CD4-positive, alpha-beta T cell treated with Interleukin-21 for 1 hour (primary cell): ENCODE measurements at places on chromosomes 16 and 17.
A peak's percentile ranks its signal among the peaks of the same experiment; 100 is the strongest.

GRCh38 chr17:59753522-59754467 lies 46.3 kb downstream of the VMP1 start:
- DNase-seq = peak; percentile 88

GRCh38 chr17:1188812-1189504 lies 9.2 kb upstream of the ABR start:
- no peak for DNase-seq

- DNase-seq = peak; percentile 9
Observed at GRCh38 chr17:79814974-79815835, 18.3 kb upstream of the CBX8 start.

DNA sequence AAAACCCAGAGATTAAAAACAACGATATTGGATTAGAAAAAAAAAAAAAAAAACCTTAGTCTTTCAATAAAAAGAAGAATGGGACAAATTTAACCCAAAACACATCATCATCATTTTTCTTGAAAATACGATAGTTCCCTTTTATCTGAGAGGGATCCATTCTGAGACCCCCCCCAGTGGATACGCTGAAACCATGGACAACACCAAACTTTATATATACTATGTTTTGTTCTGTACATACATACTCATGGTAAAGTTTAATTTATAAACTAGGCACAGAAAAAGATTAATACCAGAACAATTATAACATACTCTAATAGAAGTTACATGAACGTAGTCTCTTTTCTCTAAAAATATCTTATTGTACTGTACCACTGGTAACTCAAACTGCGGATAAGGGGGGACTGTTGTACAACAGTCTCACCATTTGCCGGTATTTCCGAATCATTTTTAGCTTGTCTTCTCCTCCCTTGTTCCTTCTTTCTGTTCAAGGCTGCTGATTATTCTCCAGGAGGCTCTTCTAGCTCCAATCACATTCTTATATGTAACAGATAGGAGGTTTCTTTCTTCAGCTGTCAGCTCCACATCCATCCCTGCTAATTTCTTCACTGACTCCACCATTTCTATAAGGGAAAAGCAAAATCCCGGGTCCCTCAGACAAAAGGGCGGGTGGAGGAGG lies 37.0 kb downstream of the RNF135 start:
- DNase-seq = no peak

DNA sequence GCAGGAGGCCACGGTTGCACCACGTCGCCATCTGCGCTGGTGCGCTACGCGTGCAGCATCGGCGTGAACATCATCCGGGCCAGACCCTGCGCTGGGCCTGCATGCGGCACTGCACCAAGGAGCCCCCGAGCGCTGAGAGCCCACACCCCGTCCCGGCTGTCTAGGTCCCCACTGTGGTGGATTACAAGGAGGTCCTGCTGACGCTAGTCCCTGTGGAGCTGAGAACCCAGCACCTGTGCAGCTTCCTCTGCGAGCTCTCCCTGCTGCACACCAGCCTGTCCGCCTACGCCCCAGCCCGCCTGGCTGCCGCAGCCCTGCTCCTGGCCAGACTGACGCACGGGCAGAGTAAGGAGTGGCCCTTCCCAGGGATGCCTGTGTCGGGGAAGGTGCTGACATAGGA lies 10.8 kb upstream of the TEDC2 start:
- DNase-seq = no peak

- no peak for DNase-seq
Observed at GRCh38 chr17:28849281-28849680, 5.5 kb upstream of the ERAL1 start.

- no peak for DNase-seq
Observed at GRCh38 chr16:11557801-11558200, 28.9 kb downstream of the LITAF start.

- peak; percentile 61 for DNase-seq
Observed at GRCh38 chr17:63434951-63435571, 11.0 kb downstream of the CYB561 start.

- no peak for DNase-seq
Observed at GRCh38 chr16:87704754-87705353, 60.9 kb downstream of the KLHDC4 start.

DNA sequence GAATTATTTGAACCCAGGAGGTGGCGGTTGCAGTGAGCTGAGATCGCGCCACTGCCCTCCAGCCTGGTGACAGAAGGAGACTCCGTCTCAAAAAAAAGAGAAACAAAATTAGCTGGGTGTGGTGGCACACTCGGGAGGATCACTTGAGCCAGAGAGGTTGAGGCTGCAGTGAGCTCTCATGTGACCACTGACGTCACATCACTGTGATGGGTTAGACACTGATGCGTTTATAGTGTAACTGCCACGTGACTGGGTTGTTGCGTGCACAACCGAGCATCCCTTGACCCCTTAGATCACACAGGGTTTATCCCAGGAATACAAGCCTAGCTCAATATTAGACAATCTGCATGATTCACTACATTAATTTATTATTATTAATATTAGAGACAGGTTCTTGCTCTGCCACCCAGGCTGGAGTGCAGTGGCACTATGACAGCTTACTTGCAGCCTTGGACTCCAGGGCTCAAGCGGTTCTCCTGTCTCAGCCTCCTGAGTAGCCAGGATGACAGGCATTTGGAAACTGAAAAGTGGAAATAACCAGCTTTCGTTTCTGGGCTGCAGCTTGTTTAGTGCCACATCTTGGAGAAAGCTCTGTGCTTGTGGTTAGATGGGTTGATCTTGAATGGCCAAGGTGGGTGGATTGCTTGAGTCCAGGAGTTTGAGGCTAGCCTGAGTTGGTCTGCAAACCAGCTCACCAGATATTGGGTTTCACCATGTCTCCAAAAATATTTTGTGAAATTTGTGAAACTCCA lies 26.4 kb upstream of the ABR start:
- DNase-seq = no peak

DNA sequence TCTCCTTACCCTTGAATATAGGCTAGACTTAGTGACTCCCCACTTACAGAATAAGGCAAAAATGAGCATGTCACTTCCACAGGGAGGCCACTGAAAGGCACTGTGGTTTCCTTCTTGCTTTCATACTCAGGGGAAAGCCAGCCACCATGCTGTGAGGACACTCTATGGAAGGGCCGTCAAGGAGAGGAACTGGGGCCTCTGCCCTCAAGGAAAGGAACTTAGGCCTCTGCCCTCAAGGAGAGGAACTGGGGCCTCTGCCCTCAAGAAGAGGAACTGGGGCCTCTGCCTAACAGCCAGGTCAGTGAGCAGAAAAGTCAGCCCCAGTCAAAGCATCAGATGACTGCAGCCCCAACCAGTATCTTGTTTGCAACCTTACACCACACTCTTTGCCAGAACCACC lies 30.1 kb downstream of the VPS35 start:
- peak; percentile 30 for DNase-seq

DNA sequence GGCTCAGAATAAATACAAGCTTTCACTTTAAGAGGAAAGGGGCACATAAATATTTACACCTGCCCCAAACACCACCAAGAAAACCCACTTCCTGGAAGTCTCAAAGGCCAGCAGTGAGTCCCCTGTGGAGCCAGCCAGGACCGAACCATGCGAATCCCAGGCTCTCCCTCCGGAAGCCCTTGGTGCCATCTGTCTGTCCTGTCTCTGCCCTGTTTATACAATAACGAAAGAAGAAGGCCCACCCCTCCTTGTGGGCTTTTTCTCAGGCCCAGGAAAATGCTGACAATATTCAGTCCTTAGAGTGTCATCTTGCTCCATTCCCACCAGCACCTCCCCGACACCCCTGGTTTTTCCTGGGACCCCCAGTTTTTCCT lies 3.6 kb upstream of the SLC6A4 start:
- no peak for DNase-seq

DNA sequence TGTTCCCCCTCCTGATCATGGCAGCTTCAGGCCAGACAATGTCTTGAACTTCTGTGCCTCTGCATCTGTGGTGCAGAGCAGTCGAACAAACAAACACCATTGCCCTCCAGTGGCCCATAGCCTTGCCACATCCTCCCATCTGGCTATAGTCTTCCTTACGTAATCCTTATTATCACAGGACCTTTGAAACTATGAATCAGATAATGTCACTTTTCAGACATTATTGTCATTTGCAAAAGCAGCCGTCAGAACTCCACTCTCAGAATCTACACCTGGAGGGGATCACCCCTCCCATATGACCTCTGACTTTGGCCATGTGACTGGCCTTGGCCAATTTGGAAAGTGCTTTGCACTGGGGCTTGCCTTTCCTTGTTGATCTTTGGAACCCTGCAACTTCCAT lies 387.3 kb downstream of the MAF start:
- no peak for DNase-seq

DNA sequence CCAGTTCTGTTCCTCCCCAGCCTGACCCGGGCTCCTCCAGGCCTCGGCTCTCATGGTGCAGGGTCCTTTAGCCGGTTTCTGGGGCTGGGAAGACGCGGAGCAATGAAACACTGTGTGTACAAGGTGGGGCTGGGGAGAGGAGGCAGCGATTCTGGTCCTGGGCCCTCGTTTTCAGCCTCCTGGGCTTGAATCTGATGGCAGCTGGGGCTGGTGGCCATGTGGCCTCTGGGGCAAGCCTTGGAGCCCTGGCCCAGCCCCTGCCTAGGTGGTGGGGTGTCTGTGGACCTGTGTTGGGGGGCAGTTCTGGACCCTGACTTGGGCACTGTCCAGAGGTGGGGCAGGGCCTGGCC lies 4.1 kb downstream of the FOXJ1 start:
- DNase-seq = no peak

DNA sequence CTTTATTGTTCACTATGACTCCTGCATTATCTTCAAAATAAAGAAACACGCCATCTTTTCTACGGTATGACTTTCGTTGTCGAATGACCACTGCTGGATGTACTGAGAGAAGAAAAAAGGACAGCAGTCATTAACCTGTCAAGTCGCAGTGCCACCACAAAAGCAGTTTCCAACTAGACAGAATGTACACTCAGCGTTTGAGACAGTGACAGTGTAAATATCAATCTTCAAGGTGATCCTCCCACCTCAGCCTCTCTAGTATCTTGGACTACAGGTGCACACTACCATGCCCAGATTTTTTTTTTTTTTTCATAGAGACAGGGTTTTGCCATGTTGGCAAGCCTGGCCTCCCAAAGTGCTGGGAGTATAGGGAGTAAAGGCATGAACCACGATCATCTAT lies 3.1 kb downstream of the RPL23 start:
- DNase-seq = no peak

DNA sequence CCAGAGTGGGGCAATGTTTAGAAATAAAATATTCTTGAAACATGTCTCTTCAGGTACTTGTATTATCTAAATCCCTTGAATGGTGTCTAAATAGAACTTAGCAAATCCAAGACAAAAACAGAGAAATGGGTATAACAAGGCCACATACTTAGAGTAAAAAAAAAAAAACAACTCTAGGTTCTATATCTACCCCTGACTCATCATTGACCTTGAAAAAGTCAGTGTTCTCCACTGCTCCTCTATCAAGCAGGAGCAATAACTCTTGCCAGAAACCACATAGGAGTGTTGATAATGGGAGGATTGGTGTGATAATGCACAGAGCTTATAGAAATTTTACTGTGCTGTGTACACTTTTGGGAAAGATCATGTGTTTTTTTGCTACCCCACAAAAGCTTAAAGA lies 296.6 kb upstream of the PMFBP1 start:
- DNase-seq = no peak

DNA sequence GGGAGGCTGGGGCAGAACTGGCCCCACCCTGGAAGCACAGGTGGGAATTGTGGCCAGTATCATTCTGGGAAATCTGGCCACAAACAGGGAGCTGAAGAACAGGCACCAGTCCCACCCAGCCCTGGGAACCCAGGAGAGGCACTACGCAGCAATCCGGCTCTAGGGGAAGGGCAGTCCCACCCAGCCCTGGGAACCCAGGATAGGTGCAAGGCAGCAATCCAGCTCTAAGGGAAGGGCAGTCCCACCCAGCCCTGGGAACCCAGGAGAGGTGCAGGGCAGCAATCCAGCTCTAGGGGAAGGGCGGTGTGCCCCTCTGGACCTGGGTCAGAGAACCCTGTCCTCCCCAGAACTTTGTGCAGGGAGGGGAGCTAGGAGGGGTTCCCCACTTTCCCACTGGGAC lies 7.1 kb downstream of the DRC3 start:
- no peak for DNase-seq

- DNase-seq = peak; percentile 52
Observed at GRCh38 chr16:19804538-19805323, 79.9 kb downstream of the GPRC5B start.

DNA sequence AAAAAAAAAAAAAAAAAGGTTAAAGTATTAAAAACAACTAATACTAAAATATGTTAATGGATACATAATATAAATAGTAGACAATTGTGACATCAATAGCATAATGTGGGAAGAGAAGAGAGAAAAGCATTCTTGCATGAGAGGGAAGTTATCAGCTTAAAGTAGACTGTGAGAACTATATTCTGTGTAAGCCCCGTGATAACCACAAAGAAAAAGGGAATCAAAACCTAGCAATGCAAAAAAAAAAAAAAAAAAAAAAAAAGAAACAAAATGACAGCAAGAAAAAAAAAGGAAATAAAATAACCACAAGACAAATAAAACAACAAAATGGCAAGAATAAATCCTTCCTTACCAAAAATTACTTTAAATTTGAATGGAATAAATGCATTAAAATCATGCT lies 39.8 kb upstream of the MYLK3 start:
- no peak for DNase-seq

DNA sequence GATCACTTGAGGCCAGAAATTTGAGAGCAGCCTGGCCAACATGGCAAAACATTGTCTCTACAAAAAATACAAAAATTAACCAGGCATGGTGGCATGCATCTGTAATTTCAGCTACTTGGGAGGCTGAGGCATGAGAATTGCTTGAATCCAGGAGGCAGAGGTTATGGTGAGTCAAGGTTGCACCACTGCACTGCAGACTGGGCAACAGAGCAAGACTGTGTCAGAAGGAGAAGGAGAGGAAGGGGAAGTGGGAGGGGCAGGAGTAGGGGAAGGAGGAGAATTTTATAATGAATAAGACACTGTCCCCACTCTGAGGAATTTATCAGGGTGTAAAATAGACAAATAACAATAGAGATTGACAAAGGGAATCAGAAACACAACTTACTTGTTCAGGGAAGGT lies 440.6 kb upstream of the DYNLRB2 start:
- DNase-seq = no peak

- no peak for DNase-seq
Observed at GRCh38 chr17:80097844-80098691, 3.3 kb upstream of the GAA start.

- no peak for DNase-seq
Observed at GRCh38 chr17:4994081-4994595, 3.2 kb downstream of the INCA1 start.
